Adipose tissue (tissue), 3 donors: ENCODE measurements at places on chromosomes 6 and 20. TPM values are rescaled to one million over a fixed set of nuclear protein-coding genes. Genes with fewer than 3 reads are reported as not detected.

The TBC1D22B gene
- polyA plus RNA-seq = 6.2 TPM

The EDN3 gene
- 0.07 TPM for polyA plus RNA-seq

The ARG1 gene
- 0.33 TPM for polyA plus RNA-seq

The PPIL6 gene
- 3.0 TPM for polyA plus RNA-seq

The MAP3K4 gene
- polyA plus RNA-seq = 7.4 TPM

The ANKEF1 gene
- 2.8 TPM for polyA plus RNA-seq

The ZNF292 gene
- polyA plus RNA-seq = 3.3 TPM

The THEMIS gene
- polyA plus RNA-seq = 0.12 TPM

The GPR63 gene
- 0.34 TPM for polyA plus RNA-seq

The GNAS-AS1 gene
- 0.12 TPM for polyA plus RNA-seq

The COL20A1 gene
- polyA plus RNA-seq = not detected

The SNAP91 gene
- 0.03 TPM for polyA plus RNA-seq

The PROKR2 gene
- polyA plus RNA-seq = not detected

The NOX3 gene
- not detected for polyA plus RNA-seq

The SOX18 gene
- 33.4 TPM for polyA plus RNA-seq

The PI3 gene
- polyA plus RNA-seq = not detected

The NKX2-2 gene
- 0.06 TPM for polyA plus RNA-seq

The ARMC2 gene
- polyA plus RNA-seq = 0.85 TPM

The CDH4 gene
- 0.05 TPM for polyA plus RNA-seq

The SIRPB1 gene
- 3.5 TPM for polyA plus RNA-seq

The TMEM217 gene
- polyA plus RNA-seq = 0.90 TPM

The SGK2 gene
- polyA plus RNA-seq = 12.0 TPM

The SLC22A2 gene
- polyA plus RNA-seq = not detected

The KHDC1 gene
- 0.88 TPM for polyA plus RNA-seq

The IL17A gene
- not detected for polyA plus RNA-seq

The SPDEF gene
- polyA plus RNA-seq = 0.45 TPM

The NKAIN2 gene
- 0.67 TPM for polyA plus RNA-seq

The SPATA25 gene
- 2.7 TPM for polyA plus RNA-seq

The DHX16 gene
- polyA plus RNA-seq = 16.8 TPM

The APOM gene
- polyA plus RNA-seq = 6.5 TPM

The DEFB115 gene
- not detected for polyA plus RNA-seq

The GNMT gene
- polyA plus RNA-seq = 0.34 TPM
